ENCODE measurements at places on chromosomes 7 and 10.

GRCh38 chr7:91973639-91974038 is 33.0 kb downstream of the AKAP9 start:
- no peak for DNase-seq

DNA sequence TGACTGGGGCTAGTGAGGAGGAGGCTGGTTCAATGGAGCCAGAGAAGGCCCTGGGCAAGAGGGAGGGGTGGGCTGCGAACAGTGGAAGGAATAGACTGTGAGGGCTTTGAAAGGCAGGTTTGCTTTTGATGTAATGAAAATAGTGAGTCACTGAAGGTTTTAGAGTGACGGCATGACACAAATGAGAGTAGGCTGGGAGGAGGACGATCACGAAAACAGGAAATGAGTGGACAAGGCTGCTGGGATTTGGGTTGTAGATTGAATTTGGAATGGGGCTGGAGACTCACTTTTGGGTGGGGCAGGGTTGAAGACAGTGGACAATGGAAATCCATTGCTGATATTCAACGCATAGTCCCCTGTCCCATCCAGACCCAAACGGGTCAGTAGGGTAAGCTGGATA is 139.6 kb downstream of the CDH23 start:
- DNase-seq: no peak

DNA sequence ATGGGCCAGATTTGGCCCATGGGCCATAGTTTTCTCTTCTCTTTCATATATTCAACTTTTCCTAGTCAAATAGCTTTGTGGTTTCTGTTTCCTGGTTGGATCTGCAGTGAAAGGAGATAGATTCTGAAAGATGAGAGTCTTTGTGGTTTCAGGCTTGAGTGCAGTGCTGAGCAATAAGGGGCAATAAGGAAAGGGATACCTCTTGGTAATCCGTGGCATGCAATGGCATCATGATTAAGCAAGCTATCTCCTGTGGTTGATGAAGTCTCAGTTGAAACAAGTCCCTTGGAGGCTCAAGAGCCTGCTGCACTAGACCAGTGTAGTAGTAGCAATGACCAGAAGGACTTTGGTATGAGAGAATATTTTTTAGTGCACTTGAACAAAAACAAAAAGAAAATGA is 187.7 kb upstream of the CNTNAP2 start:
- DNase-seq: no peak

GRCh38 chr7:15005672-15006071 is 103.1 kb upstream of the DGKB start:
- no peak for DNase-seq

- DNase-seq: no peak
Observed at GRCh38 chr10:43393606-43394360, 15.2 kb downstream of the HNRNPF start.

- no peak for DNase-seq
Observed at GRCh38 chr10:131230166-131230565, 81.4 kb downstream of the TCERG1L start.

DNA sequence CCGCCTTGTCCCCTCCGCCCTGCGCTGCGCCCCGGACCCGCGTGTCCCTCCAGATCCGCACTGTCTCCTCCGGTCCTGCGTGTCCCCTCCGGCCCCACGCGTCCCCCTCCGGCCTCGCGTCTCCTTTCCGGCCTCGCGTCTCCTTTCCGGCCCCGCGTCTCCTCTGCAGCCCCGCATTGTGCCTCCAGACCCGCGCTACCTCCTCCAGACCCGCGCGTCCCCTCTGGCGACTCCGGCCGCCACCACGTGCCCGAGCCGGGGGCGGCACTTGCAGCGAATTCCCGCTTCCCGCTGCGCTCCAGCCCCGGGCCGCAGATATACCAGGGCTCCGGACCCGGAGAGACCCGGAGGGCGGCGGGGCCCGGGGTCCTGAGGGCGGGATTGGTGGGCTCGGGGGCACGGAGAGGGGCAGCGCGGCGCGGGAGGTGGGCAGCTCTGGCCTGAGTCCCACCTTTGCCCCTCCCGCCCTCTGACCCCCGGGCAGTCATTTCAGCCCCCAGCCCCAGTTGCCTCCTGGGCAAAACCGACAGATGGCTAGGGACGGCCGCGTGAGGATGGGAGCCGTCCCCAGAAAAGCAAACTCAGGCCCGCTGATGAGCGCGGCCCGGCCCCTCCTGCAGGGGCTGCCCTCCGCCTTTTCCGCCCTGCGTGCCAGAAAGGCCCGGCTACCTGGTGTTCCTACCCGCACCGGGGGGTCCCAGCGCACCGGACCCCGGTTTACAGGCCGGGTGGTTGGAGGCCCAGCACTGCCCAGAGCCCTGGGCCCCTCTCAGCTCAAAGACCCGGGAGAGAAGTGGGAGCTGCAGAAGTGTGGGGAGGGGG is 56.5 kb downstream of the RBM17 start:
- DNase-seq: peak; percentile 30

DNA sequence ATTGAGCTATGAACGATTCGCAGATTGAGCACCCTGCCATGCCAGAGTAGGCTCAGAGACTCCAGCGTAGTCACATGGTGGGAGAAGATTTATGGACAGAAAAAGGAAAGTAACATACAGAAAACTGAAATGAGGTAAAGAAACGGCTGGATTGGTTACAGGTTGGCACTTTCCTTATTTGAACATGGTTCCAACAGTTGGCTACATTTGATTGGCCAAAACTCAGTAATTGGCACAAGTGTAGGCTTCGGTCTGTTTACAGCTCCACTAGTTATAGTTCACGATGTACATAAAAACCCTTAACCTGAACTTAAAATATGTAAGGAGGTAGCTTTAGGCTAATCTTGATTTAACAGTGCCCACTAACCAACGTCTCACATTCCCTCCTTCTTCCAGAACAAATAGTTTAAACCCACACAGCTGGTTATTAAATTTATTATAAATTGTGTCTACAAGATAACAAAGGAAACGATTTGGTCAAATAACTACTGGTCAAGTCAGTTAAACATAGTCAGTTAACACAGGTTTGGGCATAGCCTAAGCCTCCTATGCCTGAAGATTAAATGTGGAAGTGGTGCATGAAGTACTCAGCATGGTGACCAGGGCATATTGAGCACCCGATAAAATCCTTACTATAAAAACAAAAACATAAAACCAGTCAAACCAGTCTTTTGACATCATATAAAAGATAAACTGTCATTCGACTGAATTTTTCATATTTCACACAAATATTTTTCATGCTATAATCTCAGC is 17.9 kb upstream of the MTERF1 start:
- DNase-seq: no peak

DNA sequence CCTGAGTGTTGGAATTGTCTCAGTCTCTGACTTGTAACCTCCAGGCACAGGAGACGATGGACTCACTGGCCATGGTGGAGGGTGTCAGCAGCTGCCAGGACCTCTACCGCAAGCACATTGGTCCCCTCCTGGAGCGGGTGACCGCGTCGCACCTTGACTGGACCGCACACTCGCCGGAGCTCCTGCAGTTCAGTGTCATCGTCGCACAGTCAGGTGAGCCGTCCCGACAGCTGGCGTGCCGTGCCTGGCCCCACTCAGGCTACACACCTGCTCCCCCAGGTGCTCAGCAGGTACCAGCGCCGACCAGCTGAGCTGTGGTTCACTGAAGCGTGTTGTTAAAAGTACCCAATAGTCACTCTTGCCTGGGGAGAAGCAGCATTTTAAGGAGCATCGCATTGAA is 36.7 kb upstream of the PRKAR1B start:
- no peak for DNase-seq

DNA sequence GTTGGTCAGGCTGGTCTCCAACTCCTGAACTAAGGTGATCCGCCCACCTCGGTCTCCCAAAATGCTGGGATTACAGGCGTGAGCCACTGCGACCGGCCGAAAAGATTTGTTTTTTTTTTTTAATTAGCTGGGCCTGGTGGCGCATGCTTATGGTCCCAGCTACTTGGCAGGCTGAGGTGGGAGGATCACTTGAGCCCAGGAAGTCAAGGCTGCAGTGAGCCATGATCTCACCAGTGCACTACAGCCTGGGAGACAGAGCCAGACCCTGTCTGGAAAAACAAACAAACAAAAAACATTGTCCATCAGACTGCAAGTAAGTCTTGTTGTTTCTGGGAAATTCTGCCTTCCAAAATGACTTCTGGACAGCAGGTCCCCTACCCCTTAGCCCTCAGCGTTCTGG is 16.3 kb upstream of the ZNF212 start:
- no peak for DNase-seq

DNA sequence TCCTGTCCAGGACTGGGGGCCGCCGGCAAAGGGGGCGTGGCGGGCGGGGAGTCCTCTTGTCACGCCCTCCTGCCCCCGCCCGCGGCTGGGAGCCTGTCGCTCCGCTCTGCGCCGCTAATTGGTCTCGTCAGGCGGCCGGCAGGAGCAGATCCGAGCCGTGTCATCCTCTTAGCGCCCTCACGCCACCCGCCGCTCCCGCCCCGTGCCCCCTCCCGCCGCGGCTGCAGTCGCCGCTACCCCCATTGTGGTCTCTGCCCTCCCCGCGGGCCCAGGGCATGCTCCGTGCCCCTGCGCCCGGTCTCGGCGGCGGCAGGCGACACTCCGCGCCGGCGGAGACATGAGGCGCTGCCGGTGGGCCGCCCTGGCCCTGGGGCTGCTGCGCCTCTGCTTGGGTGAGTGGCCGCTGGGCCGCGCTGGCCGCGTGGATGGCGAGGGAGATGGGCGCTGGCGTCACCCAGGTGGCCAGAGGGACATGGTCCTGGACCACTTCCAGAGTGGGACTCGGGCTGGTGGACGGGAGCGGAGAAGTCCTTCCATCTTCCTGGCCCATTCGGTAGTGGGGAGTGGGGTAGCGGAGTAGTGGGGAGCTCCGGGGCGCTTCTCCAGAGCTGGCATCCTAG is at the start of gene CDHR1:
TSS of gene CDHR1 (plus strand) at position 114 of the 620 bp plus-strand sequence. CDS start at position 338, 224 bp downstream.
- peak; percentile 29 for DNase-seq

DNA sequence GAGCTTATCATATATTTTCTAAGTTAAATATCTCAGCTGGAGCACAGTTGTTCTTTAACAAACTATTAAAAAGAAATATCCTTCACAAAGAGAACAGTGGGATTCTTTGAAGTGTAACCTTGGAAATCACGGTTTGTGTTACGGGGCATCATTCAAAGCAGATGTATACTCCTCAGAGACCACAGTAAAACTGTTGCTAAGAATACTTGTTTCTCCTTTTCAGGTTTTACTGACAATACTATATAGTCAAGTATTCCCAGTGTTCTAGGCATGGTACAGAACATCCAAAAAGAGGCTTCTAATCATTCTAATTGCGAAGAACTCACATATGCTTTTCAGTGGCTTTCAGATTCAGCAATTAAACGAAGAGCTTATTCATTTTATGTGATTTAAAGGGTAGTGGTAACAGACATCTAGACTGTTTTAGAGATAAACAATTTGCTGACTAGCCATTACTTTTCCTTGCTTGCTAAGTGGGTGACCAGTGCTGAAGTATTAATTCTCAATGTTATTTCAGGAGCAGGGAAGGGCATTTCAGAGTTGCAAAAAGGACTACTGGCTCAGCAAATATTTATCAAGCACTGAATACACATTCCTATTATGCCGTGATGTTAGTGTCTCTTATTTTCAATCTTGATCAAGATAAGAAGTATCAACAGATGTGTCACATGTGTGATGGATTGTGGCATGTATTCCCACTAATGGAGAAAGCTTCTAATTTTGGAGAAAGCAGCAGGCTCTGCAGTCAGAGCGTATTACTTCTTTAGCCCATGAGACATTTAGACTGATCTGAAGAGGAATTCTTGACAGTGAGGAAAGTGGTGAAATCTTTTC is 236.8 kb downstream of the RNLS start:
- peak; percentile 42 for DNase-seq

DNA sequence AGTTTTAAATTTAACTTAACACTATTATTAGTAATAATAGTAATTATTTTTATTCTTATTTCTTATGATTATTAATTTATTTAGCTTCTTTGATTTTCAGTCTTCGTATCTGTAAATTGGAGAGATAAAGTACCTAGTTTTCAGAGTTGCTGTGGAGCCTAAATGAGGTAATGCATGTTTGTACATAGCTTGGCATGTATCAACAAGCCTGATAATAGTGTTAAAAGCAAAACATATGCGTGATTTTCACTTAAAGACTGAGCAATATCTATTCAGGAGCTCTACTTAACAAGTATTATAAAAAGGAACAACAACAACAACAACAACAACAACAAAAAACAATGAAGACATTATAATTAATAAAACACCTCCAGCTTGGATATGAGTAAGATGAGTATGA is 12.4 kb downstream of the CALCR start:
- no peak for DNase-seq

DNA sequence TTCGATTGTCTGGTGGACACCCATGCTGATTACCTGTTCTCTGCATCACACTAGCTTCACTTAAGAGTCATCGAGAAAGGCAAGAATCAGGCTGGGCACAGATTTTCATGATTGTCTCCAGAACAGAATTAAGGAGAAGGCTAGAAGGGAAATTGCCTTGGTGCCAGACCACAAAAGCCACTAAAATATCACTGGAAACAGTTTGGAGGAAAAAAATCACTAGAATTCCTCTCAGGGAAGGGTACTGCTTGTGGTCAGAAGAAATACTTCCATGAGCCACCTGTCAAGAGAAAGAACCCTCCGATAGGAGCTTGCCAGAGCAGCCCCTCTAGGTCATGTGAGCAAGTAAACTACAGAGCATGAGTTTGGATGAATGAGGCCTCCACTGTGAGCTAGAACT is 269.3 kb upstream of the TEX47 start:
- DNase-seq: no peak

- no peak for DNase-seq
Observed at GRCh38 chr7:112707655-112708054, 82.5 kb downstream of the TMEM168 start.

GRCh38 chr10:11724938-11725776 is 17.0 kb upstream of the ECHDC3 start:
- peak; percentile 69 for DNase-seq

- no peak for DNase-seq
Observed at GRCh38 chr7:115153176-115153575, 231.3 kb downstream of the MDFIC start.

DNA sequence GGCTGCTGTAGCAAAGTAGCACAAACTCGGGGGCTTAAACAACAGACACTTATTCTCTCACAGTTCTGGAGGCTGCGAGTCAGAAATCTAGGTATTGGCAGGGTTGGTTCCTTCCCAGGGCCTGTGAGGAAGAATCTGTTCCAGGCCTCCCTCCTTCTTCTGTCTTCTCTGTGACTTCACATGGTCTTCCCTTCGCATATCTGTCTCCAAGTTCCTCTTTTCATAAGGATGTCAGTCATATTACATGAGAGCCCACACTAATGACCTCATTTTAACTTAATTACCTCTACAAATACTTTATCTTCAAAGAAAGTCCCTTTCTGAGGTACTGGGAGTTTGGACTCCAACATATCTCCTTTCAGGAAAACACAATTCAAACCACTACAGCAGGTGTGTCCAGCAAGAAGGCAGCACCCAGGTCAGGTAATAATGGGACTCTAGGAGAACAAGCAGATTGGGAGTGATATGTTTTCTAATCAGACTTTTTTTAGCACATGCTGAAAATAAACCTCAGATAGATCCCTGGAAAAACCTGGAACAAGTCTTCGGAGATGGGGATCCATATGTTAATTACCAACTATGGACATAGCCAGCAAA is 11.7 kb downstream of the CREB5 start:
- DNase-seq: no peak

GRCh38 chr10:132423966-132424861 is 27.2 kb downstream of the PWWP2B start:
- no peak for DNase-seq
